BJ (cell line): ENCODE measurements at places on chromosomes 5 and 9. TPM values are rescaled to one million over a fixed set of nuclear protein-coding genes. Genes with fewer than 3 reads are reported as not detected.

DNA sequence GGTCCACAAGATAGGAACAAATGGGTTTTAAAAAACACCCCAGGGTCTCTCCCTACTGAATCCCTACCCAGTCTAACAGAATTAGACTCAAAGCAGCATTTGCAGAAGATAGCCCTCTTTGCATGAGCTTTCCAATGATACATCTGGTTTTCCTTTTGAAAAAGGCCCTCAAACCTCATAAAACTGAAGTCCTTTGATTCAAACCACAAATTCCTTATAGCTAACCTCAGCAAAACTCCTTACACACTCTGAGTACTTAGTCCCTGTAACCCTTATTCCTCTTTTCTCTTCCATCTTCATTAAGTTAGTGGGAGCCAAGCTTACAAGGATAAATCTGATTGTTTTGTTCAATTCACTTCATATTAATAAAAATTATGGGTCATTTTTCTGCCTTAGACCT is 90.5 kb upstream of the TNC start:
- peak; percentile 65 for DNase-seq

DNA sequence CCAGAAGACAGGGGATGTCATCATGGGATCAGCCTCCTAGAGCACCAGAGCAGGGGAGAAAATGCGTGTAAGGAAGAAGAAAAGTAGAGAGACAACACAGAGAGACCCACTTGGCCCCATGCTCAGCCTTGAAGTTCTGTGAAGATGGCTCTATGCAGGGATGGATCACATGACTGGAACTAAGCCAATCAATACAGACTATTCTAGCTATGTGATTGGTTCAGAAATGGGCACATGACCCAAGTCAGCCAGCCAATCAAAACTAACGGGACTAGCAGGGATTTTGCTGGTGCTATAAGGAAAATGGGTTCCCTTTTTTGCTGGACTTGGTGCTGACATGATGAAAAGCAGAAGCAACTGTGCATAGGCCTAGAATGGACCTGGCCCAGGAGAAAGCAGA is 173.0 kb upstream of the TBC1D2 start:
- DNase-seq: no peak

- no peak for DNase-seq
Observed at GRCh38 chr9:92977279-92977678, 30.0 kb downstream of the FGD3 start.

DNA sequence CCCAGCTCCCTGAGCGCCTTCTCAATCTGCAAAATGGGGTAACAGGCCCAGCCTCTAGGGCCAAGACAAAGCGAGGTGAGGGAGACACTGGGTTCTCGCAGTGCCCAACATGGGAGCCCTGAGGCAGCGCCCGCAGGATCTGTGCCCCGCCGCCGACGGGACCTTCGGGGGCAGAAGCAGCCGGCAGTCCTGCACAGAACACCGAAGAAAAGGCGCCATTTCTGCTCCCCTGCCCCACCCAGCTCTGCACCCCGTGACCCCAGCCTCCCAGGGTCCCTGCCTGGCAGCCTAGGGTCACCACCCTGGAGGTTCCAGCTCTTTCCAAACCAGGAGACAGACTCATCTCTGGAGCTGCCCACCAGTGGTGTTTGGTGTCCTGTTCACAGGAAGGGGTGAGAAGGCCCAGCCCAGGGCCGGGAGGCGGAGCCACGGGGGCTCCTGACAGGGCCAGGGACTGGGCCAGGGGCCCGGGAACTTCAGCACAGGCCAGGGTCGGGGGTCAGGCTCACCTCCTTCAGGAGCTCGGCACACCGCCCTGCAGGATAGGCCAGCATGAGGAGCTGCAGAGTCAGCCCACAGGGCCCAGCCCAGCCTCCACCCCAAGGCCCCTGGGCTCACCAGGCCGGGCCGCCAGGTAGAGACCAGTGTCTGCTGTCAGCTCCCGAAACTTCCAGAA is 3.3 kb downstream of the LCN8 start:
- DNase-seq: no peak

DNA sequence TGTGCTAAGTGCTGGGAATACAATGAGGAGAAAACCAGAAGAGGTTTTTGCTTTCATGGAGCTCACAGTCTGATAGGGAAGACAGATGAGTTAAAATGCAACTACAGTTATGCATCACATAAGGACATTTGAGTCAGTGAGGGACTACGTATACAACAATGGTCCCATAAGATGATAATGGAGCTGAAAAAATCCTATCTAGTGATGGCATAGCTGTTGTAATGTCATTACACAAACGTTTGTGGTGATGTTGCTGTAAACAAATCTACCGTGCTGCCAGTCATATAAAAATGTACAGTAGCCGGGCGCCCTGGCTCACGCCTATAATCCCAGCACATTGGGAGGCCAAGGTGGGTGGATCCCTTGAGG is 110.1 kb upstream of the RAD23B start:
- no peak for DNase-seq

DNA sequence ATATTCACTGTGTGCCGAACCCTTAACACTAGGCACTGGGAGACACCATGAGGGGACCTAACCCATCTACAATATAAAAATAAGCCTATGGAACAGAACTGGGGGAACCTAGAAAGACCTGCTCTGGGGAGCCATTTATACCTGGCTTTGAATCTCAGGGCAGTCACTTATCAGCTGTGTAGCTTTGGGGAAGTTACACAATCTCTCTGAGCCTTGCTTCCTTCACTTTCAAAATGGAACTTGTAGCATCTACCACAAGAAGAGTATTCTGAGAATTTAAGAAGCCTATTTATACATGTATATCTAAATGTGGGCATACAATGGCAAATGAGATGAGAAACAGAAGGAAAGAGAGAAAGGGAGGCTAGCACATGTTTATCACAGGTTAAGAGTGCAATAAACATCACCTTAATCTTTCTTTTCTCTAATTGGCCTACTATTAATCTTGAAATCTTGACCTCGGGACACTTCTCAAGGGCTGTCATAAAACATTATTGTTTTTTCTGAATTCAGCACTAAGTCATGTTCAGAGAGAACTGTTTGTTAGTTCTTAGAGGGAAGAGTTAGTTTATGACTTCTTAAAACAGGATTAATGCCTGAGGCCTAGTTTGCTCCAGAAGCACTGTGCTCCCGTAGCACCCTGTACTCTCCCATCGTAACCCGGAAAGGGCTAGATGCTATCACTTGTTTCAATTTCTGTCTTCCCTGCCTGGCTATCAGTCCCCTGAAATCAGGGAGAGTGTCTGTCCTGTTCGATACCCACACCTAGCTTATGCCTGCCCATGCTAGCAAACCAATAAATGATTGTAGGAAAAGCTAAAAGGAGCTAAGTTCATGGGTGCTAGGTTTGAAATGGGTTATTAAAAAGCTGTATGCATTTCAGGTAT is 606.4 kb upstream of the CLINT1 start:
- DNase-seq: no peak

C5orf58 gene
- not detected in 2 replicates for polyA plus RNA-seq

DNA sequence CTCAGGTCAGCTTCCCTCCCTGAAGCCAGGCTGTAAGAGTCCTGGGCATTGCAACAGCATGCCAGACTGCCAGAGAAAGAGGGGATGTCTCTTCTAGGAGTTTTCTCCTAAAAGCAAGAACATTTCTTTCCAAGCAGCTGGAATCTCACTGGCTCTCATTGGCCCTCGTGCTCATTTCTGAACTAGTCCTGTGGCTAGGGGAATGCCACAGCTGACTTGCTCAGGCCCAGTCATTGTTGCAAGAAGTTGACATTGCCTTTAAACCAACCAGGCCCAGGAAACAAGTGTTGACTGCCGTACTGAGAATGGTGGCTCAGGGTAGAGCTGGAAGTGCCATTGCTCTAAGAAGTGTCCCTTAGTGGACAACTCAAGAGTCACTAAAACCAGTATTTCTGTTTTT is 15.0 kb upstream of the CEP120 start:
- no peak for DNase-seq

DNA sequence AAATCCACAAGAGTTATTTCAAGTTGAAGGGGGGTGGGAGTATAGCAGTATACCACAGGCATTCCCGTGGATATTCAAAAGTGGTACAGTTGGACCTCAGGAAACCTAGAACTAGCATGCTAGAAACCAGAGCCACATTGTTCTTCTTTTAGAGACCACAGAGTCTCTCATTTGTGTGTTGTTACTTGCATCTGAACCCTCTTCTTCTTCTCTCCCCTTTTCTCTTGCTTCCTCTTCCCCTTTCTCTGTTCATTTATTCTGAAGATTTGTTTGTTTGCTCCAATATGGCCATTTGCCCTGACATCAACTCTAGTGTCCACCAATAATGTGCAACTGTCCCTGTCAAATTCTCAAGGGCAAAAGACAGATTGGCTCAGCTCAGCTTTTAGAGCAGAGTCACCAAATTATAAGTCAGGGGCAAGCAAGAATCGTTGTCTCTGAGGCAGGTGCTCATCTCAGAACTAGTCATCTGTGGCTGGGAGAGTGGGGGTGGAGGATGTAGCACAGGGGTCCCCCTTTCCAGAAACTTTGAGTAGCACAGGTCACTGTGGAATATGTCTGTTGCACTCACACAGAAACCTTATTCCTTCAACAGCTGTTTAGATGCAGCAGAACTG is 321.1 kb downstream of the ARRDC3 start:
- DNase-seq: no peak

- DNase-seq: peak; percentile 2
Observed at GRCh38 chr9:14993061-14993800, 83.0 kb upstream of the FREM1 start.

CARD9 gene
- polyA plus RNA-seq: 12.9 and 21.3 TPM in 2 replicates

DNA sequence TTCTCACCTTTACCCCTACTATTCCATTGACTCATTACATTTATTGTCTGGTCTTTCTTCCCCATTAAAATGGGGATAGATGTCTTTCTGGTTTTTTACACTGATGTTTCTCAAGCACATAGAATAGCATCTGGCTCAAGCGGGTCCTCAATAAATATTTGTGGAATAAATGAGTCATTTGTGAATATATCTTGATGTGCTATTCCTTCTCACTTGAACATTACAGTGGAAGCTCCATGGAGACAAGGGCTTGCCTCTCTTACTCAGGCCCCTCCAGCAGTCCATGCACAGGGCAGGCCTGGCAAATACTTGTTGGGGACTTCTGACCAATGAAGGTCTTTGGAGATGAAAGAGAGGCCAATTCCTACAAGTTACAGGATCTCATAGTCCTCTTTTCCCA is 151.7 kb upstream of the TAS2R1 start:
- peak; percentile 91 for DNase-seq

DNA sequence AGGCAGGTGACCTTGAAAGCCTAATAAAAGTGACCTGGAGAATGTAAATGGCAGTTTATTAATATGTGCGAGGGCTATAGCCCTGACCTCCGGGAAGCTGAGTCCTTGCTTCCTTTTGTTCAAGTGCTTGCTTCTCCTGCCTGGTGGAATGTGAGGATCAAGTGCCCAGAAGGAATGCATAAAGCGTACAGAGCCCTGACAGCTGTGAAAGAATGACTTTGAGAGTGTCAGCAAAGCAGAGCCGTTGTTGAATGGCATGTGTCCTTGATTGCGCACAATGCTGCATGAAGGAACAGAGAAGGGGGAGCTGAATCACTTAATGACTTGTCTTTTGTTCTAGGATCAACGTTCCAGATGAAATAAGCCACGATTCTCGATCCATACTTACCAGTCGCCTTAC is 133.0 kb downstream of the SLF1 start:
- DNase-seq: no peak

GRCh38 chr9:13677801-13678200 is 398.3 kb upstream of the MPDZ start:
- no peak for DNase-seq

DNA sequence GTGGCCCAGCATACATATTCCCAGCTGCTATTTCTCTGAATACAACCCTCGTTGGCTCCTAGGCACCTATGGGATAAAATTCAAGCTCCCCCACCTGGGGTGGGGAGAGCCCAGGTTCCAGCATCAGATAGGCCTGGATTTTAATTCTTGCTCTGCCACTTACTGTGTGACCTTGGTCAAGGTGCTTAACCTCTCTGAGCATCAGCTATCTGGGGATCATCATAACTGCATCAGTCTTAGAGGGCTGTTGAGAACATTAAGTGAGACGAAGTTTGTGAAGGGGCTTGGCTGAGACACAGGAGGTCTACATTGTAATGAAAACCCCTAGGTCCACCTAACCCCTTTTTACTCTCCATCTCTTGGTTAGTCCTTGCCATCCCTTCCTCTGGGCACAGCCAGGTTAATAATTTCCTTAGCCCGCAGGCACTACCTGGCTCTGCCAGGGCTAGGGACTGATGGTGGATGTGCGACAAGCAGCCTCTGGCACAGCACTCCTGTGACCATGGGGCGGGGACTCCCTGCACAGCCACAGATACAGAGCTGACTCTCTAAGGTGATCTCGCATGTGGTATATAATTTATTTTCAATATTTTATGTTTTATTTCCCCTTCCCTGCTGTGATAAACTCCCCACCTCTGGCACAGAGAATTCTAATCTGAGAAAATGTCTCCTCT is 68.7 kb downstream of the CRB2 start:
- no peak for DNase-seq

DNA sequence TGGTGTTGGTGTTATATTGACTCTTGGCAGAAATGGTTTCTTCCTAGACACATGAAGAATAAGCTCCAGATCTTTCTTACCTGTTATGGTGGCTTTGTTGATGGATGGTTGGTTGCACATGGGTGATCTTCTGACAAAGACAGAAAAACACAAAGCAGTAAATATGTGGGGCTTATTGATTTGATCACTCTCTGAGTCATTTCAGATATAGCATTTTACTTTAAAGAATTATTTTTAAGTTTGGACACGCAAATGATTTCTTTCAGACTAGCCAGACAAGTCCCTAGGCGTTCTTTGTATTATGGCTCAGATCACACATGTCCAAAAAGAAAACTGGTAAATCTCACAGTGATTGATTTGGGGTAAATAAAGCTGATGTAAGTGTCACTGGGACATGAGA is 597.6 kb downstream of the RAB3C start:
- DNase-seq: no peak

GRCh38 chr9:100725371-100725770 is 147.5 kb downstream of the CAVIN4 start:
- DNase-seq: no peak

- no peak for DNase-seq
Observed at GRCh38 chr5:147390654-147391225, 119.1 kb downstream of the DPYSL3 start.

- no peak for DNase-seq
Observed at GRCh38 chr5:59489551-59489950, 404.0 kb downstream of the PDE4D start.

- DNase-seq: no peak
Observed at GRCh38 chr5:14775857-14776256, 95.7 kb downstream of the ANKH start.

GRCh38 chr9:133059623-133060022 is 2.2 kb upstream of the CEL start:
- DNase-seq: no peak

DNA sequence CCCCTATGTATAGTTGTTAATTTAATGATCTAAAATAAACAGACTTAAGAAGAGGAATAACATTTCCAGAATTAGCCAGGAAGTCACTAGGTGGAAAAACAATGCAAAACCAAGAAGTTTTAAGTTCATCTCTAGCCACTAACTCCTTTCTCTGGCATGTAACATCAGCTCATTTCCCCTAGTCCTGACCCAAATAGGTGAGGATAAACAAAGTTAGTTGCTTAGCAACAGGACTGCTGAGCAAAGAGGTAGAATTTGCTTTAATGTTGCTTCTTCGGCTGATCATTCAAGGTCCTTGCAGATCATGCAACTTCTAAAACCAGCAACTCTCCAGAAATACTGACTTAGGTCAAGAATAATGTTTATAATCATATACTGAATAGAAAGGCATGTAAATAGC is 675.8 kb downstream of the CETN3 start:
- no peak for DNase-seq

GRCh38 chr9:10479172-10479571 is 133.6 kb downstream of the PTPRD start:
- no peak for DNase-seq

FBP2 gene
- not detected in 2 replicates for polyA plus RNA-seq

GRCh38 chr9:115086886-115087285 is 31.1 kb downstream of the TNC start:
- DNase-seq: no peak

- DNase-seq: no peak
Observed at GRCh38 chr9:123686131-123686828, 243.6 kb downstream of the DENND1A start.
